ENCODE measurements at places on chromosomes 3 and 15. TPM values are rescaled to one million over a fixed set of nuclear protein-coding genes. Genes with fewer than 3 reads are reported as not detected.

KLF15 gene
- not detected for total RNA-seq

SLC9C1 gene
- not detected for total RNA-seq

MED12L gene
- 1.6 TPM for total RNA-seq

ATR gene
- 24.7 TPM for total RNA-seq

FRMD5 gene
- not detected for total RNA-seq

A4GNT gene
- total RNA-seq = not detected

SMCO1 gene
- total RNA-seq = not detected

RLBP1 gene
- not detected for total RNA-seq

RTP1 gene
- not detected for total RNA-seq

PPIB gene
- 410 TPM for total RNA-seq

OXTR gene
- total RNA-seq = 0.35 TPM

MRPS25 gene
- 35.0 TPM for total RNA-seq

LINGO1 gene
- total RNA-seq = not detected

CPNE9 gene
- total RNA-seq = not detected

CLEC3B gene
- total RNA-seq = not detected

PIERCE2 gene
- not detected for total RNA-seq

ZMYND10 gene
- total RNA-seq = 3.2 TPM

TRPM1 gene
- not detected for total RNA-seq

Data from activated CD4-positive, alpha-beta memory T cell treated with anti-CD3 and anti-CD28 coated beads, Interleukin-2, amount 10 ng/mL, durations not matched to agents 7 days and 5 days (primary cell).